Activated CD4-positive, alpha-beta memory T cell treated with anti-CD3 and anti-CD28 coated beads for 36 hours (primary cell): ENCODE measurements at places on chromosomes 16 and 17. TPM values are rescaled to one million over a fixed set of nuclear protein-coding genes. Genes with fewer than 3 reads are reported as not detected.

Gene PYDC1
- not detected for total RNA-seq

Gene CCL17
- 3.1 TPM for total RNA-seq

Gene TRAPPC2L
- total RNA-seq = 63.6 TPM

Gene CEP95
- 37.8 TPM for total RNA-seq

Gene UNC13D
- 135 TPM for total RNA-seq

Gene CPHXL2
- not detected for total RNA-seq

Gene EFCAB5
- total RNA-seq = 0.24 TPM

Gene KLHL10
- total RNA-seq = 0.29 TPM

Gene CCL4L2
- 58.6 TPM for total RNA-seq

Gene OSGIN1
- 0.34 TPM for total RNA-seq

Gene SPATA22
- not detected for total RNA-seq

Gene QRICH2
- total RNA-seq = 1.1 TPM

Gene TNP2
- not detected for total RNA-seq

Gene SLC7A6
- total RNA-seq = 62.8 TPM

Gene GALR2
- 4.8 TPM for total RNA-seq

Gene THRA
- total RNA-seq = 12.5 TPM

Gene EPX
- total RNA-seq = not detected

Gene PAM16
- 52.8 TPM for total RNA-seq

Gene GNG13
- total RNA-seq = not detected

Gene LGALS9B
- not detected for total RNA-seq

Gene WFIKKN2
- not detected for total RNA-seq

Gene ATP2C2
- not detected for total RNA-seq

Gene PNPO
- 34.4 TPM for total RNA-seq

Gene ERBB2
- total RNA-seq = 5.9 TPM

Gene NSMCE1
- 120 TPM for total RNA-seq

Gene RHBDL3
- total RNA-seq = 0.17 TPM

Gene ZNF319
- total RNA-seq = 8.1 TPM

Gene ACAP1
- total RNA-seq = 391 TPM

Gene FOXF1
- total RNA-seq = not detected

Gene WBP2
- total RNA-seq = 79.1 TPM

Gene CLDN6
- total RNA-seq = not detected

Gene CARD14
- total RNA-seq = not detected

Gene CCL13
- total RNA-seq = not detected

Gene KRTAP1-1
- total RNA-seq = not detected

Gene DNAH2
- total RNA-seq = not detected

Gene EVPL
- total RNA-seq = 0.02 TPM

Gene NPIPB8
- not detected for total RNA-seq

Gene KIF18B
- total RNA-seq = 36.2 TPM
